ENCODE measurements at places on chromosomes 1 and 21. TPM values are rescaled to one million over a fixed set of nuclear protein-coding genes. Genes with fewer than 3 reads are reported as not detected.

Gene NCAM2
- total RNA-seq, result not detected

Gene KRTAP12-3
- not detected for total RNA-seq

Gene SESN2
- 33.3 TPM for total RNA-seq

- peaks cover 14% of the 10 kb centered on the region for H3K4me1 ChIP-seq
- no peak for DNase-seq
- H3K36me3 ChIP-seq, result peaks cover 4% of the 10 kb centered on the region
- no peak overlapping the region for H3K27ac ChIP-seq
- H3K4me3 ChIP-seq, result no peak overlapping the region
- H3K27me3 ChIP-seq, result no peaks in the 10 kb centered on the region
Observed at GRCh38 chr1:16342331-16343062, 9.8 kb downstream of the FBXO42 start.

DNA sequence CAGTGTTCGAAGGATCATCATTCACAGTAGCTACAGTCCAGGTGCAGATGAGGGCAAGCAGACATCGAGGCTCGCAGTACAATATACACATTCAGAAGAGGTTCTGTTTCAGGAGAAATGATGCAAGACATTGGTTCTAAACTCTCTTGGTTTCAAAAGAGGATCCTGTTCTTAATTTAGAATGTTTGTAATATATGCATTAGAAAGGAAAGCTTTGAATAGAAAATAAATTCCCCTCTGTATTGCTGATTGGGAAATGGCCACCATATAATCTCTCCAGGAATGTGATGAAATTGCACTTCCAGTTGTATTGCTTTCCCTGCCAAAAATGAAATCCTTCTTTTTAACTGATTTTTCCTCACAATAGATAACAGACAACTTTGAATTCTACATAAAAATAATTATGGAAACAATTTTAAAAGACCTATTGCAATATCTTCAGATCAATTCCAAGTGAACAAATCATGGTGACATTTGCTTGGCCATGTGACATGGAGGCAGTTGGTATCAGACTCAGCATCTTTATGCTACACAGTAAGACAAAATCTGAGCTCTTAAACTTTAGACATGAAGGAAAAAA lies 27.6 kb upstream of the SIPA1L2 start:
- no peaks in the 10 kb centered on the region for H3K27me3 ChIP-seq
- no peaks in the 10 kb centered on the region for H3K36me3 ChIP-seq
- no peak overlapping the region for H3K27ac ChIP-seq
- no peak overlapping the region for H3K4me3 ChIP-seq
- DNase-seq, result no peak

- no peak overlapping the region for H3K27ac ChIP-seq
- no peaks in the 10 kb centered on the region for H3K36me3 ChIP-seq
- peak overlapping the region; percentile 97 for H3K4me3 ChIP-seq
- H3K4me1 ChIP-seq, result peaks cover 32% of the 10 kb centered on the region
- DNase-seq, result peak; percentile 37
Observed at GRCh38 chr1:23169727-23170335, 1.2 kb upstream of the LUZP1 start.

GRCh38 chr1:94255476-94255875 lies 18.1 kb upstream of the ARHGAP29 start:
- DNase-seq, result no peak
- no peaks in the 10 kb centered on the region for H3K36me3 ChIP-seq
- H3K27ac ChIP-seq, result no peak overlapping the region
- peaks cover 25% of the 10 kb centered on the region for H3K27me3 ChIP-seq

GRCh38 chr1:205328476-205328875 lies 6.9 kb upstream of the NUAK2 start:
- H3K27me3 ChIP-seq, result peaks cover 3% of the 10 kb centered on the region
- H3K36me3 ChIP-seq, result no peaks in the 10 kb centered on the region
- H3K4me1 ChIP-seq, result peaks cover 17% of the 10 kb centered on the region
- no peak overlapping the region for H3K4me3 ChIP-seq
- DNase-seq, result no peak

GRCh38 chr1:113140588-113141446 lies 67.8 kb downstream of the LRIG2 start:
- no peaks in the 10 kb centered on the region for H3K36me3 ChIP-seq
- H3K27ac ChIP-seq, result no peak overlapping the region
- peak; percentile 78 for DNase-seq
- peaks cover 33% of the 10 kb centered on the region for H3K4me1 ChIP-seq
- H3K4me3 ChIP-seq, result no peak overlapping the region

Data from activated CD4-positive, alpha-beta T cell treated with anti-CD3 and anti-CD28 coated beads for 36 hours (primary cell).